ENCODE measurements at places on chromosomes 13 and 19.

DNA sequence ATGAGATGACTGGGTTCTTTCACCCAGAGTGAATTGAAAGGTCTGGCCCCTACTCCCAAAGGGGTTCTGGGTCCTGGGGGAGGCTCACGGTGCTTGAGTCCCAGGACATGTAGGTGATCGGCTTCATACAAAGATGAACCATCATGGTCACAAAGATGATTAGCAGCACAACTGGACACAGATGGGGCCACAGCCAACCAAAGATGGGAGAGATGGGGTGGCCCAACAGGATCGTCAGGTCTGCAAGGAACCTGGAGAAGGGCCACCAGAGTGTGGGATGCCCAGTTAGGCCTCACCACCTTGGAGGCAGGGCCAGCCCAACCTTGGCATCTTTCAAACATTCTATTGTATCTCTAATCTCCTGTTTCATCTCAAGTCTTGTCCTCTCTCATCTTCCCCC lies 34.5 kb downstream of the SLC6A16 start:
- no peak for DNase-seq

- no peak for DNase-seq
Observed at GRCh38 chr19:51742789-51743188, 8.9 kb downstream of the FPR1 start.

DNA sequence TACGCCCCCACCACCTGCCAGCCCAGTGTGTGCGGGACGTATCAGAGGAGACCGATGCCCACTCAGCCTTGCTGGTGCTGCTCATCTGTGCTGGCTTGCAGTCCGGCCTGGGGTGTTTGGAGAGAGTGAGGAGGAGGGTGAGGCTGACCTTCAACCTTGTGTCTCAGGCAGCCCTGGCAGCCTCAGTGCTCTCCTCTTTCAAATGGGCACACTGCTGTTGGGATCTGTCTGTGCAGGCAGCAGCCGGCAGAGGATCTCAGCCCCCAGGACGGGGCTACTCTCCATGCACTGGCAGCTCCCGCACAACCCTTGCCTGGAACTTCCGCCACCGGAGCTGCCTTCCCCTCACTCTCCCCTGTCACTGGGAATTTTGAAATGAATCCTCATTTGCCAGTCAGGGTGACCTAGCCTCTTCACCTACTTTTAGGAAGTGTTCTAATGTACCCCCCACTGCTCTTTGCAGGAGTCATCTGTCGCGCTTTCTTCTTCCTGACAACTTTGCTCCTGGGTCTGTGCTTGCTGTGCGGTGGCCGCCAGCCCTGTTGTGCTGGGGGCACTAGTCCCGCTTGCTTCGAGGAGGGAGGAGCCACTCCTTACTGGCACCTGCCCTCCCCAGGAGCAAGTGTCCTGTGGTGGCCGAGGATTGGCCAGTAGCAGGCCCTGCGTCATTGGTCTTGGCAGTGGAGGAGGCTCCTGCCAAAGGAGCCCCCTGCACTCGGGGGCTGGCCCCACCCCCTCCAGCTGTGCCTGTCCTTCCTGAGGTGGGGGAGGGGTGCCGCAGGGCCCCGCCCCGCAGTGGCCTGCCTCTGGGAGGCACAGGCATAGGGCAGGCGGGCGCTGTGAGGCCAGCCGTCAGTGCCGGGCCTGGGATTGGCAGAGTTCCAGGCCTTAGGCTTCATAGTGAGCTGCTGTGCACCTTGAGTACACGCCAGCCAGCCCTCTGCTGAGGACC lies 53.4 kb downstream of the TSSK6 start:
- DNase-seq: no peak

DNA sequence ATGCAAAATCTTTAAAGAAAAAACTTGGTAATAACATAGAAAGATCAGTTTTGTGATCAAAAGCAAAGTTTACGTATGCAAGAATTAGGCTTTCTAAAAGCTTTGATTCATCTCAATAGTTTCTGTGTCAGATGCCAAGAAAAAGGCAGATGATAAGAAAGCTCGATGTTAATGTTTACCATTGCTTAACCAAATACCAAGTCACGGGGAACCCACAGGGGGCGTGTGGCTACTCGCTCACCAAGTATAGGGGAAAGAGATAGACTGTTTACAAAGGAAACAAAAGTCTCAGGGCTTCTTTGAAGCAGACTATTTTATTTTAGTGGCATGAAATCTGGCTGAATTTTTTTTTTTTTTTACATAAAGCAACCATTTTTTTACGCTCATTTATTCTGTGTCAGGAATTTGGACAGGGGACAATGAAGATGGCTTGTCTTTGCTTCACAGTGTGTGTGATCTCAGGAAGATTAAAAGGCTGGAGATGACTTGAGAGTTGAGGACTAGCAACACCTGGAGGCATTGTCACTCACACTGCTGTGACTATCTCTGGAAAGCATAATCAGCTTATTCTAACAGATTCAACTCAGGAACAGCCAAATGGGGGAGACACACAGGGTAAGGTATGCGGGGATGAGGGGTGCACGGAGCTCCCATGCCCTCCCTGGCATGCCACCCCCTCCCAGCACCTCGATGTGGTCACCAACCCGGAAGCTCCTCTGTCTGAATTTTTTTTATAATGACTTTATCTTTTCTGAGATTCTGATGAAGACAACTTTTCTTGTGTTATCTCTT lies 24.9 kb downstream of the RCBTB1 start:
- DNase-seq: no peak

DNA sequence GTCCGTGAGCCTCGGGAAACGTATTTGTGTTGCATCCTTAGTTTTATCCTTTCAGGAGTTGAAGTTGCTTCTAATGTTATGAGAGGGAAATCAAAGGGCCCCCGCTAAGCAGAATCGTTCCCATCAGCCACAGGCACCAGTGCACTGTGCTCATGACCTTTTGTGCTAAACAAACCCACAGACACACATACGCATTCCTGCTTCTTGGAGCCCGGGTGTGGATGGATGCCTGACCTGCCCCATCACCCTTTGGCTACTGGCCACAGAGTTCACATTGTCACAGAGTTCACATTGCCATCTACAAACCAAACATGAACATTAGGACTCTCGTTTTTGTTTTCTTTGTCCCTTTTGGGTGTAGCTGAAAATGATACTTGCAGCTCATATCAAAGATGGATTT lies 47.2 kb downstream of the CHST8 start:
- DNase-seq: no peak

GRCh38 chr13:55263045-55263444 lies 1877.7 kb upstream of the PRR20A start:
- DNase-seq: no peak

- no peak for DNase-seq
Observed at GRCh38 chr19:8488365-8488764, 14.1 kb downstream of the PRAM1 start.

- DNase-seq: no peak
Observed at GRCh38 chr13:75309981-75310580, 171.9 kb downstream of the TBC1D4 start.

- DNase-seq: no peak
Observed at GRCh38 chr19:1626417-1627010, 21.3 kb upstream of the UQCR11 start.

GRCh38 chr13:82803341-82803740 lies 1078.9 kb downstream of the SLITRK1 start:
- no peak for DNase-seq

- no peak for DNase-seq
Observed at GRCh38 chr13:50611117-50611781, 232.2 kb downstream of the DLEU7 start.

GRCh38 chr19:50796128-50796633 lies 6.0 kb downstream of the ACP4 start:
- peak; percentile 58 for DNase-seq

DNA sequence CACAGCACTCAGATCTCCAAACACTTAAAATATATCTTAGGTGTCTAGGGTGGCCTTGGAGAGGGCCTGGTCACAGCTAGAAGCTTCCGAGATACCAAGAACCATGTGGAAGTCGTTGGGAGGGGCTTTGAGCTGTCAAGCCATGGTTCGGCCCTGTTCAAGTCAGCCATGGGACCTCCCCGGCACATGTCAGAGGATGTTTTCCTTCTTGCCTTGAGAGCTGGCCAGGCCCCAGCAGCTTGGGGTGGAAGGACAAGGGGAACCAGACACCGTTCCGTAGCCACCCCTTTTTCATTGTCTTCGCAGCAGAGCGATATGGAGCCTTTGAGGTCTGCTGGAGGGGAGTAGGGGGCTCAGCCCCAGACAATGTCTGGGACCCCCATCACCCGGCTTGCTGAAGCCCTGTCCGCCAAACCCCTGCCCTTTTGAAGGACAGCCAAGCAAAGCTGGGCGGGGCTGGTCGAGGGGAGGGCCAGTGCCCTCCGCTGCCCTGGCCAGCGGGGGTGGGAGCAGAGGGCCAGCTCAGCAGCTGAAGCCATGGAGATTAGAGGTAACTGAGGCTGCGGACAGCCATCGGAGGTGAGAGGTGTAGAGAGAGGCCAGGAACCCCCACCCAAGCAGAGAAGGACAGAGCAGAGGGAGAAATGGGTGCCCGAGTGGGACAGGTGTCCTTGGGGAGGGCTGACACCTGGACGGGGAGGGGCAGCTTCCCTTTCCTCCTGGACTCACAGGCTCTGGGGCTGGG lies 435 bp downstream of the KLK11 start:
- no peak for DNase-seq

- DNase-seq: no peak
Observed at GRCh38 chr19:16608290-16608739, 19.7 kb downstream of the MED26 start.

GRCh38 chr13:86813198-86813597 lies 858.0 kb upstream of the SLITRK5 start:
- no peak for DNase-seq

DNA sequence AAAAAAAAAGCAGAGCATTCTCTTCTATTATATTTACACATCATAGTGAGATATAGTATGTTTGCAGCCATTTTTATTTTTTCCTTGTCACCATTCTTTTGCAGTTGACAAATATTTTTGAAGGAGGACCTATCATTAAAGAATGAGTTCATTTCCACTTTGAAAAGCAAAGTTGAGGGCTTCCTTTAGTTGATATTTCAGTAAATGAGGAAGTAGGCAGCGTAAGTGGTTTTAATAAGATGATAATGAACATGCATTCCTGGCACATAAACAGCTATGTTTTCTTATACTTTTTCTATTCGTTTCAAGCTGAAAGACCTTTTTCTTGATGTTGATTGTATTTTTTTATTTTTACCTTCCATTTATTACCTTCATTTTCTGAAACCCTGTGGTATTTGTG lies 66.2 kb downstream of the ZMYM2 start:
- DNase-seq: no peak

GRCh38 chr13:77979721-77980385 lies 61.2 kb upstream of the EDNRB start:
- DNase-seq: no peak

- no peak for DNase-seq
Observed at GRCh38 chr19:33208904-33209849, 15.0 kb downstream of the LRP3 start.

GRCh38 chr13:90615767-90616166 lies 731.7 kb upstream of the MIR17HG start:
- no peak for DNase-seq

GRCh38 chr13:47005756-47006414 lies 109.0 kb upstream of the HTR2A start:
- no peak for DNase-seq

DNA sequence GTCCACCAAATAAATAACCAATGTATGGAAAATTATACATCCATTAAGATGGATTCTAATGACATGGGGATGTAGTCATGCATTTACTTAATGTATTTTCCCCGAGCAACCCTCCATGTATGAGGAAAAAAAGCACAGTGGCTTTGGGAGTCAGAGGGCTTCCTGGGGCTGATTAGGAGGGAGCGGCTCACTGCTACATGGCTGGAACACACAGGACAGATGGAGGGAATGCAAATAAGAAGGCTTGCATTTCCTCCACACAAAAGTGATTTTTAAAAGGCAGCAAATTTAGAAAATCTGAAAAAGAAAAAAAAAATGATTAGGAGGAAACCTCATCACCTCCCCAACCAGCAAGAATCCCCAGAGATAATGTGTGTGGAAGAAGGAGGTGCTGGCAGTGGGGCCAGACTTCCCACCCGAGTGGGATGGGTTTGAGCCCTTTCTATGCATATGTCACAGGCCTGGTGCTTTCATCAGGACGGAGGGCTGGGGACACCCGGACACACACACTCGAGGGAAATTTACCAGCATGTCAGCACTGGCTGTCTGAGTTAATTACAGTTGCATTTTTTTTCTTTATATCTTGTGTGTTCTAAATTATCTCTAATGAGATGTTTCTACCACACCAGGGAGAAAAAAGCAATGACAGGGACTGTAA lies 118.9 kb downstream of the USP12 start:
- no peak for DNase-seq

DNA sequence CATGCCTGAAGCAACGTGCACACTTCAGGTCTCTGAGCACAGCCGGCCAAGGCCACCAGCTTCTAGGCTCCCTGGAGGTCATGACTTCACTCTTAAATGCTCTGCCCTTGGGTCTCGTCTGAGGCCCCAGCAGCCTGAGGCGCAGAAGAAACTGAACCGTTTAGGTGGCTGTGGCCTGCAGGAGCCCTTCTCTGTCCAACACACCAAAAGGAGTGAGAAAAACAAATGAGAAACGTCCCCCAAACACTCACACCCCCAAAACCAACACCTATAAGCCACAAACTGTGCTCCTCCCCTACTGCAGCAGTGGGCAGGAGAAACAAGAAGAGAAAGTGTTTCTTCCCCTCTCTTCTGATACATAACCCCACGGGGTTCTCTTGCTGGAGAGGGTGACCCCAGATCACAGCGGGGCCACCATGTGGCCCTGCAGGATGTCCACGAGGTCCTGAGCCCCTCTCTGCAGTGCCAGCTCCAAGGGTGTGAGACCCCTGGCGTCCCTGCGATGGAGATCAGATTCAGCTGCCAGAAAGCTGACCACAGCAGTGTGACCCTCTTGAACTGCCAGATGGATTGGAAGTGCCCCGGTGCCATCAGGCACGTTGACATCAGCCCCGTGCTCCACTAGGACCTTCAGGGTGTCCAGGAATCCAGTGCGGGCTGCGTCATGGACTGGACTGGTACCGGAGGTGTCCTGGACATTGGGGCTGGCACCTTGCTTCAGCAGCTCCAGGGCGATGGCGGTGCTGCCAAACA lies 1.0 kb upstream of the KRI1 start:
- DNase-seq: peak; percentile 73

- no peak for DNase-seq
Observed at GRCh38 chr13:99659226-99659625, 158.0 kb downstream of the TM9SF2 start.

DNA sequence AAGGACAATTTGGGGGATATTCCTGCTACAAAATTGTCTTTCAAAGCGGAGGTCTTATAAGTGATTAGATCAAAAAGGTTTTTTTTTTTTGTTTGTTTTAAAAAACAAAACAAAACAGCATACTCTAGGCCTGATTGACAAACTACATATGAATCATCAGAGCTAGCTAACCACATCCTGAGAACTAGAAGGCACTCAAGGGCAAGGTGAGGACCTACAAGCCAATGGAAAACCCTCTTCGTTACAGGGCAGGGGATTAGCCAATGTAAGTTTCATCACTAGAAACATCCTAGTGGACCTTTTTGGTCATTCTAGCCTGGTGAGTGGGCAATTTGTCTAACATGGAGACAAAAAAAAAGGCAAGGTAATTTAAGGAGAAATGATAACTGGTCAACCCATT lies 428.6 kb downstream of the RFC3 start:
- DNase-seq: no peak

- no peak for DNase-seq
Observed at GRCh38 chr13:97390941-97391600, 42.9 kb upstream of the RAP2A start.
